ENCODE measurements at places on chromosomes 6 and 20.
A peak's percentile ranks its signal among the peaks of the same experiment; 100 is the strongest.

DNA sequence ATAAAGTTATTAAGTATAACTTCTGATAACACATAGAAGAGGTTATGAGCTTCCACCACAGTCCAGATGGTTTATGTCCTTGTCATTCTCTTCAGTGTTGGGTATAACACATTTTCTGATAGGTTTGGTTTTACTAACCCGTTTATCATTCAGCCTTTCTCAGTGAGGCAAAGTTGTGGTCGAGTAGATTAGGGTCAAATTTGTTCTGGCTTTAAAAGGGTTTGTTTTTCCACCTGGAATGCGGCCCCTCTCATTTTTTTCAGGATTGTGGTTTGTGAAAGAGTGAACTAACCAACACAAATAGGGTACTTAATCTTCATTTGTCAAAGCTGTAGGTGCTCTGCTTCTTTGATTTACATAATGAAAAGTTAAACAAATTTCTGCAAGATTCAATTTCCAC lies 204.2 kb upstream of the ASCC3 start:
- DNase-seq: peak; percentile 54

DNA sequence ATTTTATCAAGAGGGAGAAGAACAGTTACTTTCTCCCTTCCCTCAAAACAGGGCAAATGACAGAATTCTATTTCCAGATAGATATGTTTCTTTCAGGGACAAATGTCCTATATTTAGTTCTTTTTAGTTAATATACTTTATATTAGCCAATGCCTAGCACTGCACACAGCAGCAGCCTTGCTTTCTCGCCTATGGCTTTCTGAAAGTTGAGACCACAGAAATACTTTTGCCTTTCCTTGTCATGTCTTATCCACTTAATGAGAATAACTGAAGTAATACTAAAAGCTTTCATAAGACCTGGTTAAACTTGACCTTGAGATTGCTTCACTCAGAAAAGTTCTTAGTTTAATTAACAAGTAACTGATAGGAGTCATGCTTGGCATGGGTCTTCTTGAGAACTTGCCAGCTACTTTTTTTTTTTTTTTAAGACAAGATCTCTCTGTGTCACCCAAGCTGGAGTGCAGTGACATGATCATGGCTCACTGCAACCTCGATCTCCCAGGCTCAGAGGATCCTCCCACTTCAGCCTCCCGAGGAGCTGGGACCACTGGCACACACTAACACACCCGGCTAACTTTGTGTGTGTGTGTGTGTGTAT lies 159.3 kb downstream of the CDKAL1 start:
- DNase-seq: peak; percentile 36

GRCh38 chr6:142827991-142828390 lies 117.0 kb downstream of the HIVEP2 start:
- no peak for DNase-seq

- no peak for DNase-seq
These were observed 301.6 kb upstream of the ADGRB3 start for GRCh38 chr6:68333442-68333841.
